PC-3 (cell line): ENCODE measurements at places on chromosomes 3 and 15. TPM values are rescaled to one million over a fixed set of nuclear protein-coding genes. Genes with fewer than 3 reads are reported as not detected.
A peak's percentile ranks its signal among the peaks of the same experiment; 100 is the strongest.

- DNase-seq = no peak
- H3K4me1 ChIP-seq = peaks cover 5% of the 10 kb centered on the region
These were observed 22.4 kb upstream of the SEMA4B start for GRCh38 chr15:90178468-90179435.

DNA sequence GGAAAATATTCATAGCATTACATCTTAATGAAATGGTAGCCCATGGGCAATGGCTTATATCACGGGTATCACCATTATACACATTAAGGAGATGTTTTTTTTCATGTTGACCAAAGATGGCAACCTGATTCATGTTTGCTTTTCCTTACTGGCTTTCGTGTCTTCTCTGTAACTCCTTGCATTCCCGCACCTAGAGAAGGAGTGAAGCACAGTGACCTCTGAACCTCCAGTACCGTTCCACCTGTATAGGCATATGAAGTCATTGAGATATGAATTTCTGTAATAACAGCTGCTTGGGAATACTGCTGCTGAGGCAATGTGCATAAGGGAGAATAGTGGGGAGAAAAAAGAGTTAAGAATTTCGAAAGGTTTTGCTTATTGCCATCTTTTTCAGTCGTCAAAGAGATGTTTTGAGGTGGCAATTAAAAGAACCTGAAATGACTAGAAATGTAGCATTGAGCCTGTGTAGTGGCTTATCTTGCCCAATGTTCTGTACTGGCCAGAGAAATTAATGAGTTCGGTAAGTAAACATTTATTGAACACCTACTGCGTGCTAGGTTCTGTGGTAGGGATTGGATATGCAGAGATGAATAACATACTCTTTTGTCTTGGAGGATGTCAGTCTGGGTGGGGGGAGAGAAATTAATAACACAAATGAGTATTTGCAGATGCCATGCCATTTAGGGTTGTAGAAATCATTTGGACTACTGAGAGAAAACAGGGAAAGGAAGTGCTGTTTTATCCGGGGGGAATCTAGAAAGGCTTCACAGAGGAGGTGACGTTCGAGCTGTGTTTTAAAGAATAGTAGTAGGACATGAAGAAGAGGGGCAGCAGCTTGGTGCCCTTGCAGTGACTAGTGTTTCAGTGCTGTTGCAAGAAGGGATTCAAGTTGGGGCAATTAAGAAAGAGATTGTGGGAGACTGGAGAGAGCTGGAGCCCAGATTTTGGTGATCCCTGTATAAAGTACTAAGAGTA is 2.5 kb downstream of the FEM1B start:
- peaks cover 9% of the 10 kb centered on the region for H3K36me3 ChIP-seq
- H3K27ac ChIP-seq = no peak overlapping the region
- DNase-seq = no peak
- H3K4me1 ChIP-seq = peaks cover 41% of the 10 kb centered on the region
- H3K27me3 ChIP-seq = no peaks in the 10 kb centered on the region

DNA sequence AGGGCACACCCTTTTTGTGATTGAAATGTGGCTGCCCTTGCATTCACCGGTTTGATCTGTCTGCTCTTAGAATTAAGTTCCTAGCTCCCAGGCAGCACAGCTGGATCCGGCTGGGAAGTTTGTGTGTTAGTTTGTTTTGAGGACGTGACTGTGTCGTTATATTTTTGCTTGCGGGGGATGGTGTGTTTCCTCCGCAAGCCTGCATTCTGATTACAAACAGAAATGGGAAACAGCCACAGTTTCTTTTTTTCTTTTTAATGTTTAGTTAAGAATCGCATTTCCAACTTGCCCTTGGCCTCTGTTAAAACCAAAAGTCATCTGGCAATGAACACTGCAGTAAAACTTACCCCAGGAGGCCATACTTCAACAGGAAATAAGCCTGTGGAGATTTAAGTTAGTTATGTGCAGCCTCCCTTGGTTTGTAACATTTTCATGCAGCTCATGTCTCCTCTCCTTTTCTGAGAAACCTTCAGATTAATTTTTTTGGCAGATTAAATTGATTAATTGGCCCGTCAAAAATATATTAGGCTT is 888 bp downstream of the TMOD3 start:
- no peaks in the 10 kb centered on the region for H3K27me3 ChIP-seq
- DNase-seq = peak; percentile 36
- no peaks in the 10 kb centered on the region for H3K36me3 ChIP-seq
- H3K4me3 ChIP-seq = peak overlapping the region; percentile 98
- H3K4me1 ChIP-seq = peaks cover 58% of the 10 kb centered on the region
- peak overlapping the region; percentile 91 for H3K27ac ChIP-seq

DNA sequence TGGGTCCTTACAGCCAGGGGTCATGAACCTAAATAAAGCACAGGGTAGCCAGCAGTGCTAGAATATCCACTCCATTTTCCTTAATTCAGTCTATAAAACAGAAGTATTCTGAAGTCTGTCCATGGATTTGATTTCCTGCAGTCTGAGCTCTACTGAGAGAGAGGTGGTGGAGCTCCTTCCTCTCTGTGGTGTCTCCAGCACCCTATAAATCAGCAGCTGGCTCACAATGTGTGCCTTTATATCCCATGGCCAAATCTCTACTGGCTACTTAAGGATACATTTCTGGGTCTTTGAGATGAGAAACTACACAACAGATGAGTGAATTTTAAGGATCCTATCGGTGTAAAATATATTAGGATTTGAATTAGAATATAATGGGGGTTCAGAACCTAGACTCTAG is 339.9 kb upstream of the RBMS3 start:
- no peak overlapping the region for H3K4me3 ChIP-seq
- H3K36me3 ChIP-seq = no peaks in the 10 kb centered on the region
- H3K4me1 ChIP-seq = 0 out of 2 replicates have a peak, but pooled peaks cover 4% of the 10 kb centered on the region
- H3K27me3 ChIP-seq = no peaks in the 10 kb centered on the region
- no peak overlapping the region for H3K27ac ChIP-seq

GRCh38 chr3:43531835-43532234 is 90.0 kb downstream of the ANO10 start:
- 0 out of 2 replicates have a peak, but pooled peaks cover 9% of the 10 kb centered on the region for H3K36me3 ChIP-seq
- peaks cover 4% of the 10 kb centered on the region for H3K4me1 ChIP-seq
- peak overlapping the region; percentile 19 for H3K27ac ChIP-seq

DNA sequence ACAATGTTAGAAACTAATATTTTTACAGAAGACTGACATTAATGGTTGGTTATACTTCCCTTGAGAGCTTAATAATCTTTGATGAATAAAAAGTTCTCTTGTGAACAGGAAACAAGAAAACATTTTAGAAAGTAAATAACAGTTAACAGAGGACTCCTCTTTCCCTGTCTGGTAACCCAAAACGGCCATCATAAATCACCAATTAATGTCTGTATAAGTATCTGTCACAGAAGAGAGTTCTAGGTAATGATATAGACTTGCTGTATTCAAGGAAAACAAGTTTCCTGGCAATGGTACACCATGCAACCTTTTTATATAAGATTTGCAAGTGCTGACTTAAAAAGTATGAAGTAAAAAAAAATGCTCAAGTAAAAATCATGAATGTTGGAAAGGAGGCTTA is 426.7 kb downstream of the SOX2 start:
- no peak overlapping the region for H3K27ac ChIP-seq
- H3K4me1 ChIP-seq = no peaks in the 10 kb centered on the region
- H3K4me3 ChIP-seq = no peak overlapping the region
- no peaks in the 10 kb centered on the region for H3K36me3 ChIP-seq
- peaks cover 60% of the 10 kb centered on the region for H3K27me3 ChIP-seq

Gene KBTBD13
- not detected in 2 replicates for total RNA-seq

DNA sequence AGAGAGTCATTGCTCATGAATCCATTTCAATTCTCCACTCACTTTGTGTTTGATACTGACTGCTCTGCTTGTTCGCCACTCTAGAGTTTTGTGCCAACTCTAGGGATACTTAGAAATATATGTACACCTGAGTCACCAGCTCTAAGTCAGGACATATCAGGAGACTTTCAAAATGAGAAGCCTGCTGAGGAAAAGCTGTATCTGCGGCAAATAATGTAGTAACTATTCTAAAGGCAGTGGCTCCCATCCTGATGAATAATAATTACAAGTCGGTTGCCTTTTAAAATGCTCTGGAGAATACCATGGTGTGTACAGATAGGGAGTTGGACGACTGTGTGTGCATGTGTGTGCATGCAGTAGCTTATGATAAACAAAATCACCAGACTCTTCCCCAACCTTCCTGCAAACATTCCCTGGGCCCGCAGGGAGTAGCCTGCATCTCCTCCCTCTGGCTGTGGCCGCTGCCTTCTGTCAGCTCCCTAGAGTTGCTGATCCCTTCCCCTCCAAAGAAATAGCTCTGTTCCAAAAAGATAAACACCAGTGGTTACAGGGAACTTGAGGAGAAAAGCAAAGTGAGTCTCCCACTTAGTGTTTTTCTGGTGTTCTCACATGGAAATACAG is 346.3 kb upstream of the UMPS start:
- no peak overlapping the region for H3K27ac ChIP-seq
- H3K27me3 ChIP-seq = no peaks in the 10 kb centered on the region
- H3K36me3 ChIP-seq = no peaks in the 10 kb centered on the region
- no peak overlapping the region for H3K4me3 ChIP-seq
- H3K4me1 ChIP-seq = peaks cover 37% of the 10 kb centered on the region
- DNase-seq = peak; percentile 15

GRCh38 chr3:184730924-184731323 is 19.1 kb upstream of the MAGEF1 start:
- H3K27ac ChIP-seq = no peak overlapping the region
- no peaks in the 10 kb centered on the region for H3K27me3 ChIP-seq
- H3K36me3 ChIP-seq = no peaks in the 10 kb centered on the region
- H3K4me1 ChIP-seq = no peaks in the 10 kb centered on the region
- DNase-seq = no peak
- H3K4me3 ChIP-seq = no peak overlapping the region

GRCh38 chr15:92417716-92418115 is 24.0 kb downstream of the ST8SIA2 start:
- no peak for DNase-seq
- no peaks in the 10 kb centered on the region for H3K4me1 ChIP-seq
- H3K27me3 ChIP-seq = peaks cover 85% of the 10 kb centered on the region
- H3K36me3 ChIP-seq = no peaks in the 10 kb centered on the region
- H3K4me3 ChIP-seq = no peak overlapping the region

DNA sequence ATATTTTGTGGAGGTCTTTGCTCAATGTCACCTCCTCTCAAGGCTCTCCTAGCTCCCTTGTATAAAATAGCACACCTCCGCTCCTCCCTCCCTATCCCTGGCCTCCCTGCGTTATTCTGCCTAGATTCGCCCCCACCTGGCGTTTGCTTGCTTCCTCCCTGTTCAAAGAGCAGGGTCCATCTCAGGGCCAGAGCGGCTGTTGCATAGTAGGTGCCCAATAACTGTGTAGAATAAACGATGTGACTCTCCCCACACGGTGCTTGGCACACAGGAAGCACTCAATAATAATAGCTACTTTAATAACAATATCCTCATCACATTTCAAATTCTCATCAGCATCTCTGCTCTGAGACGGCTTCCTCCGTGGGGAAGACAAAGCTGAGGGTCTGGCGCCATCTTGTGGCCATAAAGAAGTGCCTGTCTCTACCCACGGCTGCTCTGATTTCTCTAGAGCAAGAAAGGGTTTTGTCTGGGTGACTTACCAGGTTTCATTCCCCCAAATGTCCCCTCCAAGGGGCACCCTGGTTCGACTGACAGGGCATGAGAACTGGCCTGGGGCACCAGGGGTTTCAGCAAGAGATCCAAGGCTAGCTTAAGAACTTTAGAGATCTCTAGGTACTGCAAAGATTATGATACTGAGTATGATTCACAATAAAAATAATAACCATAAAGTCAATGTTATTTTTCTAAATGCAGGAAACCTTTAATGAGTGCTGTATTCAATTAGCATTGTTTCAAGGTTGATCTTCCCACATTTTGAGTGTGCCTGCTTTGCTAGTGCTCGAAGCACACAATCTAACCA is 16.1 kb downstream of the CD276 start:
- no peak overlapping the region for H3K4me3 ChIP-seq
- H3K36me3 ChIP-seq = peaks cover 14% of the 10 kb centered on the region
- peaks cover 23% of the 10 kb centered on the region for H3K4me1 ChIP-seq

GRCh38 chr15:80492409-80492808 is 88.2 kb downstream of the ARNT2 start:
- H3K27ac ChIP-seq = no peak overlapping the region
- no peaks in the 10 kb centered on the region for H3K4me1 ChIP-seq
- H3K36me3 ChIP-seq = no peaks in the 10 kb centered on the region

GRCh38 chr15:85118173-85118572 is 136.5 kb downstream of the PDE8A start:
- no peaks in the 10 kb centered on the region for H3K27me3 ChIP-seq
- H3K4me1 ChIP-seq = peaks cover 9% of the 10 kb centered on the region; the same call in 1 of the 2 replicates
- no peak for DNase-seq
- no peak overlapping the region for H3K4me3 ChIP-seq

DNA sequence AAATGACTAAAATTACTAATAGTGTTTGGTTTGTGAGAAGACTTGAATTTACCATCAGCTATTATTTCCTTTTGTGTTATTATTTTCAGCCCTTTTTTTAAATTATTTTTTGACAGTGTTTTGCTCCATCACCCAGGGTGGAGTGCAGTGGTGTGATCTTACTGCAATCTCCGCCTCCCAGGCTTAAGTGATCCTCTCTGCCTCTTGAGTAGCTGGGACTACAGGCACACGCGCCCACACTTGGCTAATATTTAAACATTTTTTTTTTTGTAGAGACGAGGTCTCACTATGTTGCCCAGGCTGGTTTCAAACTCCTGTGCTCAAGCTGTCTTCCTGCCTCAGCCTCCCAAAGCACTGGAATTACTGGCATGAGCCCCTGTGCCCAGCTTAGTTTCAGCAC is 31.7 kb upstream of the UTS2B start:
- no peaks in the 10 kb centered on the region for H3K27me3 ChIP-seq
- no peak overlapping the region for H3K27ac ChIP-seq
- H3K4me1 ChIP-seq = peaks cover 31% of the 10 kb centered on the region

GRCh38 chr3:39106851-39107387 is 508 bp downstream of the GORASP1 start:
- peak; percentile 55 for DNase-seq
- H3K4me3 ChIP-seq = peak overlapping the region; percentile 94
- H3K27me3 ChIP-seq = no peaks in the 10 kb centered on the region
- H3K4me1 ChIP-seq = peaks cover 24% of the 10 kb centered on the region
- H3K27ac ChIP-seq = no peak overlapping the region
- H3K36me3 ChIP-seq = no peaks in the 10 kb centered on the region

- DNase-seq = no peak
- H3K4me3 ChIP-seq = no peak overlapping the region
- no peaks in the 10 kb centered on the region for H3K27me3 ChIP-seq
- H3K36me3 ChIP-seq = no peaks in the 10 kb centered on the region
- H3K4me1 ChIP-seq = peaks cover 36% of the 10 kb centered on the region
These were observed 59.8 kb downstream of the ZNF860 start for GRCh38 chr3:32041316-32041715.

DNA sequence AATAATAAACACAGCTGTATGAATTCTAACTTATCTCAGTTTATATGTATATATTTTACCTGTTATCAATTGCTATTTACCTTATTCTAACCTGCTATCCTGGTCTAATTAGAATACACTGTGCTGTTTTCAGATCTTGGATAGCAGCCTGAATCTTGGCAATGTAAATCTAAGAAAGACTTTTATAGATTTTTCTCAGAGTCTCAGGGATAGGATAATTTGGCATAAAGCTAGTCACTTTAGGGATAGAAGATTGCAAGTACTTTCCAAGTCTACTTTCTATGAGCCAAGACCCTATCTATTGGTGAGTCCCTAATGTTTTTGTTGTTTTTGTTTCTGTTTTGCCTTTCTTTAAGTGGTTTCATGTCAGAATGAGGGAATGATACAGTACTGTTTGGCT is 695.7 kb downstream of the NAALADL2 start:
- no peak for DNase-seq
- H3K27ac ChIP-seq = no peak overlapping the region
- no peaks in the 10 kb centered on the region for H3K4me1 ChIP-seq
- no peaks in the 10 kb centered on the region for H3K27me3 ChIP-seq
- no peak overlapping the region for H3K4me3 ChIP-seq

GRCh38 chr3:51670053-51670822 is 814 bp upstream of the TEX264 start:
- H3K4me3 ChIP-seq = peak overlapping the region; percentile 91
- peaks cover 52% of the 10 kb centered on the region for H3K4me1 ChIP-seq
- no peaks in the 10 kb centered on the region for H3K36me3 ChIP-seq
- peak overlapping the region; percentile 64 for H3K27ac ChIP-seq
- H3K27me3 ChIP-seq = no peaks in the 10 kb centered on the region
